ENCODE measurements at places on chromosomes 2 and 18.

DNA sequence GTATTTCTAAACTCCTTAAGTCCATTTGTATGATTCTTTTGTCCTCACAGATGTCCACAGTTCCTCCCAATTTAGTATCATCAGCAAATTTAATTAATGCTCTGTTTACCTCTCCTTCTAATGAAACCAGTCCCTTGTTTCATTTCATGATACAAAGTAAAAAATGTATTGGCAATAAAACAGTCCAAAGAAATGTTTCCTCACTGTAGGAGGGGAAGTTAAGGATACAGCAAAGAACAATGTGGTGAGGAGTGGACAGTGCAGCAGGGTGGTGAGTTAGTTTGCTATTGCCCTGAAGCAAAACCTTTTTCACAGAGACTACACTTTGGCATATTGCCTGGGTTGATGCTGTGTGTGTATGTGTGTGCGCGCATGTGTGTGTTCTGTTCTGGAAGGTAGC, 401.5 kb downstream of the ARHGAP15 start:
- no peak for DNase-seq

- no peak for DNase-seq
Observed at GRCh38 chr18:35178260-35178659, 62.6 kb upstream of the ZNF397 start.

DNA sequence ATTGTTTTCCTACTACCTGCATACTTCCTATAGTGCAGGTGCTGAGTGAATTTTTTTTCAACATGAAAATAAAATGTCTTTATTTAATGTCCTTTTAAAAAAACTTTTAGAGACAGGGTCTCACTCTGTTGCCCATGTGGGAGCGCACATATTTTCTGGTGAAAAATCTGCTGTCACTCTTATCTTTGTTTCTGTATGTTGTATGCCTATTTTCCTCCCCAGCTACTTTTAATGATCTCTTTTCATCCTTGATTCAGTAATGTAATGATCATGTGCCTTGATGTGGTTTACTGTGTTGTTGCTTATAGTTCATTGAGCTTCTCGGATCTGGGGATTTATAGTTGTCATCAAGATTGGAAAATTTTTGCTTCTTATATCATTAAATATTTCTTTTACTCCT, 117.3 kb downstream of the ARL6IP6 start:
- no peak for DNase-seq

DNA sequence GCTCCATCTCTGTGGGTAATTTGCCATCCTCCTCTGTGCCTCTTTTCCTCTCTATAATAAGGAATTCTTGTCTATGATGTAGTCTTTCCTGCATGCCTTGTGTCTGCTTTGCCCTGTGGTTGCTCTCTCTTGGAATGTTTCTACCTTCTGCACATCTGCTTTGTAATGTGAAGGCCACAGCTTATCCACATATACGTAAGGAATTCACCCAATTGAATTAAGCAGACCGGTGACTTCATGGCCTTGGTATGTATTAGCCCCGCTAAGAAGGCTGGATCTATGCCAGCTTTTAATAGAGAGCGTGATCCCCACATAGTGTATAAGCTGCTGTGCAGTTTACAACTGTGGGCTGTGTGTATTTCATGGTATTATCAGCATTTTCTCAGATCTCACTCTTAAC, 274.7 kb downstream of the RNF144A start:
- peak; percentile 65 for DNase-seq

- no peak for DNase-seq
Observed at GRCh38 chr2:47479863-47480262, 76.9 kb downstream of the MSH2 start.

GRCh38 chr18:62347089-62347506, 22.0 kb downstream of the TNFRSF11A start:
- DNase-seq = no peak

Measured in AG04450 (cell line).